ENCODE measurements at places on chromosomes 16 and 17.

DNA sequence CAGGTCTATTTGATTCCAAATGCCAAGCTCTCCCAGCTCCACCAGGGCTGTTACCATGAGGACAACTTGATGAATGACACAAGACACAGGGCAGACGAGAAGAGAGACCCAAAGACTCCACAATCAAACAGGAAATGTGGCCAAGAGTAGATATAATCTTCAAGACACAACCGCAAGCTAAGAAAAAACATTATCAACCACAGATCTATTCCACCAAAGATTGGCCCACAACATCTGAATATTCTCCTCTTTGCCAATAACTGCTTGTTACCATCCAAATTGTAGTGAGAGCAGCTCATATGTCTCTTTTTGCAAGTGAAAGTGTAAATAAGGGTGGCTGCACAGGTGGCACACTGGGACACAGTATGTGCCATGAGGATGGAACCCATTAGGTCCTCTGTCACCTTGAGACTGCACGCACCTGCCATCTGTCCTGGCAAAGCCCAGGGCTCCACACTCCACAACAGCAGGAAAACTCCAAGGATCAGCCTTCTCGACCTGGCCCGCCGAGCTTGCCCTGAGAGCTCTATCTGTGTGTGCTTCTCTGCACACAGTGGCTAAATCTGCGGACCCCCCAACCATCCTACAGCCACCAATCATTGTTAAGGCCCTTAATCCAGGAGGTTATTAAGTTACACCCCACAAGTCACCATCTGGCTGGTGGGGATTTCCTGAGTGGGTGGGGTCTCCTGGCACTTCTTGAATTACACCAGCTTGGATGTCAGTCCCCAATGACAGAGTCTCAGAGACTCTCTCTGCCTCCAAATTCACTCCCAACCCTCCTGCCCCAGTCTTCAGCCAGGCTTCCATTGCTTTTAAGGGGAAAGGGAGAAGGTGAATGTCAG, 50.5 kb downstream of the DYNLRB2 start:
- DNase-seq: peak; percentile 3

- DNase-seq: no peak
Measured at GRCh38 chr17:80529904-80530292, 14.7 kb upstream of the RPTOR start.

DNA sequence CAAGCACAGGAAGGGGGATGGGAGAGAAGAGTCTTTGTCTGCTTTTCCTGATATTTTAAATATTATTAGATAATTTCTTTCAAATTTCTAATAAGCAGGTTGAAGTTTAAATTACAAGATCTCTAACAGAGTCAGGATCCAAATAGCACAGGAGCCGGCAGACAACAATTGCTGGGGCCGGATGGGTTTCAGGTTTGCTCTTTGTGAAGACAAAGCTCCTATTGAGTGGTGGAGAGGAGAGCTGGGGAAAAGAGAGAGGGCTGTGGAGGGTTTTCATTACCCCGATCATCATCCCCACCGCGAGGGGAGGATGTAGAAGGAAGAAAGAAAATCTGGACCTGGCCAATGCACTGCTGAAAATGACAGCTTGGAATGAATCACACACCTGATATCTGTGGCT, 197.3 kb downstream of the SOX9 start:
- no peak for DNase-seq

- no peak for DNase-seq
Measured at GRCh38 chr16:59397638-59398037, 663.5 kb upstream of the GOT2 start.

- no peak for DNase-seq
Measured at GRCh38 chr16:82007189-82007588, 4.1 kb downstream of the SDR42E1 start.

DNA sequence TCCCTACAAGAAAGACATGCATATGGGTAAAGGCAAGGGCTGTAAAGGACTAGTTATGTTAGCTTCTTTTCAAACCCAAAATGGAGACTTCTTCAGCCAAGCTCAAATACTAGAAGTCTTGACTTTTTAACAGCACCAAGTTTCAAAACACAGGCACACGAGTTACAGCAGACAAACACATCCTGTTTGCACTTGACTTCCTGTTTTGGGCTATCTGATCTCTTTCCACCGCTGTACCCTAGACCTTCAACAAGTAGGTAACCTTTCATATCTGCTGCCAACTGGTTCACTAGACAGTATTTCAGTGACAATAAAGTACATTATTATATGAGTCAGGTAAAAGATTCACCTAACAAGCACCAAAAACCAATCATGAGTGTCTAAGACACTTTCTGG, 12.3 kb downstream of the RFFL start:
- peak; percentile 82 for DNase-seq

DNA sequence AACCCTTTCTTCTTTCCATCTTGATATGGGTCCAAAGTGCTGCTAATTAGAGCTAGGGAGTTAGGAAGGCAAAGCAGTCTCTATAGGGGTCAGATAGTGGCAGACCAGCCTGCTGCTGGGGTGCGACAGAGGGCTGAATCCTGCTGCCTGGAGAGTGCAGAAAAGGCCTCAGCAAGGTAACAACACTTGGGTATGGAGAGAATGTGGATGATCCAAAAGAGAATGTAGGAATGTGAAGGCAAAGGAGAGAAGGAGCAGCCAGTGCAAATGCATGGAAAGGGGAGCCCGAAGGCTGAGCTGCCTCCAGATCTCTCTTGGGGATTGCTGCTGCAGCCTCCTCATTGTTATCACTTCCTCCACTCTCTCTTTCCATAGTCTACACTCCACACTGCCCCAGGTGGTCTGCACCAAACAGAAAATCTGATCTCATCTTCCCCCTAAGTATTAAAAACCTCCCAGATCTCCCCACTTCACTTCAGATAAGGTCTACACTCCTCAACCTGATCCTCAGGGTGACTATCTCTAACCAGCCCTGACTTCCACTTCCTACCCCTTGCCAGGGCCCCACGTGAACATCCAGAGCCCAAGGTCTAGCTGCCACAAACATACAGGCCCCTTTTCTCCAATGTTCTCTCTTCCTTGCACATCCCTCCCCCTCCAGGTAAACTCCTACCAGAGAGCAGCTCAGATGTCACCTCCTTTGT, 28.8 kb downstream of the TOM1L2 start:
- no peak for DNase-seq

- no peak for DNase-seq
Measured at GRCh38 chr16:54505549-54506213, 219.1 kb upstream of the IRX3 start.

GRCh38 chr17:78019367-78019975, 61.0 kb downstream of the TNRC6C start:
- DNase-seq: no peak

GRCh38 chr17:7577327-7578199, 1.9 kb upstream of the CD68 start:
- no peak for DNase-seq

DNA sequence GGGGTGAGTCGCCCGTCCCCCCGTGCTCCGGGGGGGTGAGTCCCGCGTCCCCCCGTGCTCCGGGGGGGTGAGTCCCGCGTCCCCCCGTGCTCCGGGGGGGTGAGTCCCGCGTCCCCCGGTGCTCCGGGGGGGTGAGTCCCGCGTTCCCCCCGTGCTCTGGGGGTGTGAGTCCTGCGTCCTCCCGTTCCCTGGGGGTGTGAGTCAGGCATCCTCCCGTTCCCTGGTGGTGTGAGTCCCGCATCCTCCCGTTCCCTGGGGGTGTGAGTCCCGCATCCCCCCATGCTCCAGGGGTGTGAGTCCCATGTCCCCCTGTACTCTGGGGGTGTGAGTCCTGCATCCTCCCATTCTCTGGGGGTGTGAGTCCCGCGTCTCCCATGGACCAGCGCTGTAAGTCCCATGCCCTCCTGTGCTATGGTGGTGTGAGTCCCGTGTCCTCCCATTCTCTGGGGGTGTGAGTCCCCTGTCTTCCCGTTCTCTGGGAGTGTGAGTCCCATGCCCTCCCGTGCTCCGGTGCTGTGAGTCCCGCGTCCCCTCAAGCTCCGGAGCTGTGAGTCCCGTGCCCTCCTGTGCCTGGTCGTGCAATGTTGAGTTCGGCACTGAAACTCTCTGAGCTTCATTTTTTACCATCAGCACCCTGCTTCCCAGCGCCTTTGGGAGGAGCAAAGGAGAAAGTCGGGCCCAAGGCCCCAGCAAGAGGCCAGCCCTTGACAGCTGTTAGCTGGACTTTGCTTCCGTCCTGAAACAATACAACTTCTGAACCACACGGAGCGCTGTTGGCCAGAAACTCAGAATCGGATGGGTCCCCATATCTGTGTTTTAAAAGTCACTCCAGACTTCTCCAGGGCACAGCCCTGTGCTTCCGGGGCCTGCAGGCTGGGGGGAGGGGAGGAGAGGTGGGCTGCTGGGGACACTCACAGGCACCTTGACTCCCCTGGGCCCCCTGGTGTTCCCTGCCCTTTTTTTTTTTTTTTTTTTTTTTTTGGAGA, 11.5 kb upstream of the ZC3H18 start:
- DNase-seq: no peak

GRCh38 chr17:21019976-21020586, 22.7 kb downstream of the USP22 start:
- DNase-seq: peak; percentile 21

- DNase-seq: no peak
Measured at GRCh38 chr17:72714357-72714966, 378.0 kb downstream of the SLC39A11 start.

- DNase-seq: no peak
Measured at GRCh38 chr16:933581-933980, 37.2 kb downstream of the LMF1 start.

Measured in CD8-positive, alpha-beta memory T cell (primary cell).